Memory B cell (primary cell): ENCODE measurements at places on chromosomes 16 and 17.
A peak's percentile ranks its signal among the peaks of the same experiment; 100 is the strongest.

DNA sequence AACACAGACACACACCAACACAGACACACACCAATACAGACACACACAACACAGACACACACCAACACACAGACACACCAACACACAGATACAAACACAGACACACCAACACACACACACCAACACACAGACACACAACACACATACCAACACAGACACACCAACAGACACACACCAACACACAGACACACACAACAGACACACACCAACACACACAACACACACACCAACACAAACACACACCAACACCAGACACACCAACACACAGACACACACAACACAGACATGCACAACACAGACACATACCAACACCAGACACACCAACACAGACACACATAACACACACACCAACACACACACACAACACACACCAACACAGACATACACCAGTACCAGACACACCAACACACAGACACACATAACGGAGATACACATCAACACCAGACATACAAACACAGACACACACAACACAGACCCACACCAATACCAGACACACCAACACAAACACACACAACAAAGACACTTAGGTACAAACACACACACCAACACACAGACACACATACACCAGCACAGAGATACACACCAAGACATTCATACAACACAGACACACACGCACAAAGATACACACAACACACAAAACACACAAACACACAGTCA, 2.2 kb downstream of the CDRT4 start:
- DNase-seq: no peak

- peak; percentile 22 for DNase-seq
Measured at GRCh38 chr17:40479754-40480480, 21.5 kb downstream of the TNS4 start.

GRCh38 chr16:80580109-80580832, 39.5 kb downstream of the DYNLRB2 start:
- no peak for DNase-seq

DNA sequence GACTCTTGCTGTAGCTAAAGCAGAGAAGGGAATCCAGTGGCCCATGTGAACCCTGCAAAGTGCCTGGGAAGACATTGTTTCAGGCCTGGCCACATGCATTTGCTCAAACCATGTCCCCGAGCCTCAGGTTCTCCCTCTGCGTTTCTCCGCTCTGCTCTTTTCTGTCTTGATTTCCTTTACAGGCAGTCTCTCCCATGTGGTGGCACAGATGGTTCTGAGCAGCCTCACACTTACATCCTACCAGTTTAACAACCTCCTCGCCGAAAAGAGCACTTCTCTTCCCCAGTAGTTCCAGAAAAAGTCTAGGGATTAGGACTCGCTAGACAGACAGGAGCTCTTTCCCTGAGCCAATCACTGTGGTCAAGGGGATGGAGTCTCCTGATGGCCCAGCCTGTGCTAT, 28.3 kb upstream of the MYH10 start:
- DNase-seq: no peak

DNA sequence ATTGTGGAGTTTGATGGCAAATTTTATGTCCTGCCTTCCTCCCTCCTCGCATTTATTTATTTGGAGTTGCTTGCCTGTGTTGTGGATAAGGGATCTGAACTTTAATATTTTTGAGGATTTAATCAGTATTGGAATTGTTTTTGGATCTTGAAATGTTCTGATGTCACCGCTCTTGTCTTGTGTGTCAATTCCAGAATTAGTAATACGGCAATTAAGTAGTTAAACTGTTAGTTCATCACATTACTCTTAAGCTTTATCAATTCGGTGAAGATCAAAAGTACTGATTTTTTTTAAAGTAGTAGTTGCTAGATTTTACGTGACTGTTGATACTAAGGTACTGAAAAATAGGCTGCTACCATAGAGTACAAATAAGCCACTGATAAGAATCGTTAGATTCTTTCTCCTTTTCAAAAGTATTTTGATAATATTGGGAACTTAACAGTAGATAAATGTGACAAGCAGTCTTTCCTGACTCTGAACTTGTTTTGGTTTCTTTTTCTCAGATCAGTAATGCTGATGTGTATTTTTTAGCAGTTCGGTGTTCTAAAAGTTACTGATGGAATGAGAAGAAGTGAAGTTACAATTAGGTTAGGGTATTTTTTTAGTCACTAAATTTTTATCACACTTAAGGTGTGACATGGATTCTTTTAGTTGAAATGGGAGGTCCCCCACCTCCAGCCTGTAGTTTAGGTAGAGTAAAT, 2.0 kb downstream of the RBBP6 start:
- DNase-seq: no peak

- DNase-seq: no peak
Measured at GRCh38 chr16:86854058-86854621, 275.8 kb downstream of the FOXL1 start.

GRCh38 chr17:58105093-58105492, 21.9 kb downstream of the DYNLL2 start:
- no peak for DNase-seq

DNA sequence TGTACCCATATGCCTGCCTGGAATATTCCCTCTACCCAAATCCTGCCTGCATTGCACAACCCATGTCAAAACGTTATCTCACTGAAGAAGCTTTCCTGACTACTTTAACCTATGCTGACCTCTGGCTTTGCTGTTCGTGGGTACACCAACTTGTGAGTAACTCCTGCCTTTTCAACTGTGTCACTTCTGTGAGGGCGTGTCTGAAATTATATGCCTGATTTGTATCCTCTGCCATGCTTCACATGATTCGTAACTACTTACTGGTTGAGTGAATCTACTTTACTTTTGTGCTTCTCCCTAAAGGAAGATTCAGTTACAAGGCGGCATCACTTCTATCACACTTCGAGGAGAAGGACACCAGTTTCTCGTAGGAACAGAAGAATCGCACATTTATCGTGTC, 33.3 kb upstream of the USP43 start:
- no peak for DNase-seq

DNA sequence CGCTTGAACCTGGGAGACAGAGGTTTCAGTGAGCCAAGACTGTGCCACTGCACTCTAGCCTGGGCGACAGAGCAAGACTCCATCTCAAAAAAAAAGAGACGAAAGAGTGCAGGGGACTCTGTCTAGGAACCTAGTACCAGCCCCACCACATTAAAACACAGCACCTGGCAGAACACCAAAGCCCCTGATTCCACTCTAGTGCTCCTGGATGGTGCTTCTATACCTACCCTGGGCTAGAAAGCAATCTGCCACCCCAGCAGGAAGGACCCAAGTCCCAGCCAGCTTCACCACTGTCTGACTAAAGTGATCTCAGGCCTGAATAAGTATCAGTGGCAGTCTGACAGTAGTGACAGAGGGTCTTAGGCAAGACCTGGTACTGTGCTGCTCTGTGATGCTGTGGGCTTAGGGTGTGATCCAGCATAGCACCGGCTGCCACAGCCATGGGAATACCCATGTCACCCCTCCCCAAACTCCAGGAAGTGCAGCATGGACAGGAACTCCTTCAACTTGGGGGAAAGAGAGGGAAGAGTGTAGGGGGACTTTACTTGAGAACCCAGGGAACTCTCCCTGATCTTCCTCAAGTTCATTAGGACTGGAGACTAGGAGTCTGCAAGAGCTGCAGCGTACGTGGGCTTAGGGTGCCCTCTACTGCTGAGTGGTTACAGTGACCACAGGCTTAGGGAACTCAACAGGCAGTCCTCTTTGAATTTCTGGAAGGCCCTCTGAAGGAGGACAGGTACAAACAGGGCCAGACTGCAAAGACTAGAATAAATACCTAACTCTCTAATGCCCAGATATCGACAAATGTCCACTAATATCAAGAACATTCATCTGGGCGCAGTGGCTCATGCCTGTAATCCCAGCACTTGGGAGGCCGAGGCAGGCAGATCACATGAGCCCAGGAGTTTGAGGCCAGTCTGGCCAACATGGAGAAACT, 30.0 kb upstream of the RNF43 start:
- peak; percentile 55 for DNase-seq

- DNase-seq: no peak
Measured at GRCh38 chr17:8025176-8025911, 13.5 kb upstream of the ALOX15B start.

- no peak for DNase-seq
Measured at GRCh38 chr17:65954148-65954449, 237.8 kb downstream of the CEP112 start.

GRCh38 chr16:68406458-68407152, 41.7 kb downstream of the SMPD3 start:
- DNase-seq: no peak

DNA sequence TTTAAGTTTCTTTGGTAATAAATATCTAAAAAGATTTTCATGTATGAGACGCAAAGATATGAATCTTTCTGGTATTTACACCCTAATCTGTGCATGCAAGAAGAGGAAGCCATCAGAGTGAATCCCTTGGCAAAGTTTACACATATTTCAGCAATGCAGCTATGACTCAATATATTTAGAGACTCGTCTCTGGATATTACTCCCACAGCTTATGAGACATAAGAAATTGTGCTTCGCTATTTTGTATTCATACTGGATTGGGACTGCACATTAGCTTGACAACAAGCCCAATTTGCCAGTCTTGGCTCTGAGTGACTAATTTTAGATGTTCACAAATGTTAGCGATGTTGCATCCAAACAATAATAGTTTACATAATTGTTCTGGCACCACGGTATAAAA, 532.0 kb downstream of the CDH11 start:
- no peak for DNase-seq

DNA sequence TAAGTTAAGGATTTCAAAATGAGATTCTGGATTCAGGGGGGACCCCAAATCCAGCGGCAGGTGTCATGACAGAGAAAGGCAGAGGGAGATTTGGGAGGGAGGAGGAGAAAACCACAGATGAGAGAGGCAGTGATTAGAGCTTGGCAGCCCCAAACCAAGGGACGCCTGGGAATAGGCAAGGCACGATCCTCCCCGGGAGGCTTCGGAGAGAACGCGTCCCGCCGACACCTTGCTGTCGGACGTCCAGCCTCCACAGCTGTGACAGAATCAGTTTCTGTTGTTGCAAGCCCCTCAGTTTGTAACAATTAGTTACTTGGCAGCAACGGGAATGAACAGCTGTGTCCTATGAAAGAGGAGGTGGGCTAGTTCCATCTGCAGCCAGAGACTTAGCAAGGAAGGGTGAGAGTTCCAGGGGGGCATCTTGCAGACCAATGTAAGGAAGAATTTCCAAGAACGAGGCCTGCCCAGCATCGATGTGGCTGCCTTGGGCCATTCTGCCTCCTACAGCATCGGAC, 110.7 kb upstream of the SDK2 start:
- no peak for DNase-seq

- DNase-seq: peak; percentile 32
Measured at GRCh38 chr17:63476854-63477479, at the start of gene ACE. Gene ACE (plus strand): TSS chr17:63477061. CDS start chr17:63477095, 34 bp downstream.

GRCh38 chr17:77864234-77865111, 94.0 kb upstream of the TNRC6C start:
- DNase-seq: no peak

DNA sequence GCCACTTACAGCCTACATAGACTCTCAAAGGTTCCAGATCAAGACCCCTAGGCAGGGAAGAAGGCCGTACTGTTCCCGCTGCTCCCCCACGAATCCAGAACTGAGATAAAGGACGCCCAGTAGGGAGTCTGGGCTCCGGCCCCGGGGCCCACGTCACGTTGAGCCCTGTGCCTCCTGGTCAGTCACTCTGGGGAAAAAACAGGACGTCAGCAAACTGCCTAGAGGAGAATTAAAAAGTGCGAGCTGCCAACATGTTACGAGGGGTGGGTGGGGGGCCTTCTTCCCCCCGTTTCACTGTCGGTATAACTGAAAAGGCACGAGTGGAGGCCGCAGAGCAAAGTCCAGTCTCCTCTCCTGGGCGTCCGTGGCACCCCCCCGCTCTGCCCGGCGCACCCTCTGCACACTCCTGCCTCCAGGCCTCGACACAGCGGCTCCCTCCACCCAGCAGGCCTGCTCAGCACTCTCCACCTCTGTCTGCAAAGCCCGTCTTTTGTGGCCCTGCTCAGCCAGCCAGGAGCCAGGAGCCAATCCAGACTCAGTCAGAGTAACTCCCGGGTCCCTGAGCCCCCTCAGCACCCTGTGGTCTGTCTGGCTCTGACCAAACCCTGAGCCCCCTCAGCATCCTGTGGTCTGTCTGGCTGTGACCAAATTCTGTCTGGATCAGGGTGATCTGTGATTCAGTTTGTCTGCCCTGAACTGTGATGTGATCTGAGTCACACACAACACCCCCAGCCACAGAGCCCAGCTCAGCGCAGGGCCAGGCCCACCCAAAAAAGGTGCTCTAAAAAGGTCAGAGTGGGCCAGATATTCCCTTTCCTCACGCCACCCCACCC, 6.2 kb downstream of the ITGAE start:
- no peak for DNase-seq

- no peak for DNase-seq
Measured at GRCh38 chr16:11964761-11965551, at the start of gene TNFRSF17. Gene TNFRSF17 (plus strand): TSS chr16:11965210. CDS start chr16:11965325, 115 bp downstream.

DNA sequence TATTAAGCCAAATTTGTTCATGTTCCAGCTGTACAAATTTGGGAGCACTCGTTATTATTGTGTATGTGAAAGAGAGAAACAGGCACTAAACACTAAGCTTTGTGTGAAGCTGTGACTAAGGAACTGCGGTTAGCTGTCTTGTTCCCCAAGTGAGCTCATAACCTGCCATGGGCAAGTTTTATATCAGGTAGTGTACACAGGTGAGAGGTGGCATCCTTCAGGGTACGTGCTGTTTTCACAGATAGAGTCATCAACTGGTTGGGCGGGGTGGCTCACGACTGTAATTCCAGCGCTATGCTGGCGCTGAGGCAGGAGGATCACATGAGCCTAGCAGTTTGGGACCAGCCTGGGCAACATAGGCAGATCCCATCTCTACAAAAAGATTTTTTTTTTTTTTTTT, 2.8 kb downstream of the DNAJA3 start:
- no peak for DNase-seq

- peak; percentile 35 for DNase-seq
Measured at GRCh38 chr17:44830359-44831288, 537 bp upstream of the GJC1 start.

DNA sequence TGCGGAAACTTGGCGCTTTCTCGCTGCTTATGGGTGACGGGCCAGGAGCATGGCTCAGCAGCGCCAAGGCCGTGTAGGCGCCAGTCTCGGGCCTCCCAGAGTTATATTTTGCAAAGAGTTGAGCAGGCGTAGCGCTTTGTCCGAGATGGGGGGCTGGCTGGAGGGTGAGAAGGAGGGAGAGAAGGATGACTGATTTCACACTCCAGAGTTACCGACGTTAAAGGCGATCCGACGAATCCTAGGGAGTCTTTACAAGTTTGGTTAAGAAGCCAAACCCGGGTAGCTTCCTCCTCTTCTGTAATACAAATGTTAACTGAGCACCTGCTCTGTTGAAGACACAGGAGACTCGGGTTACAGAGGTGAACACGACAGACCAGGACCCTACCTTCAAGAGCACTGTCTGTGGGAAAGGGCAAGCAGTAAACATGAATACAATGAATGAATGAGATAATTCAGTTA, 782 bp downstream of the POLR2A start:
- no peak for DNase-seq

GRCh38 chr17:17379197-17379991, 76.2 kb downstream of the NT5M start:
- no peak for DNase-seq

- DNase-seq: no peak
Measured at GRCh38 chr16:62816971-62817519, 780.8 kb upstream of the CDH8 start.

GRCh38 chr17:64150237-64151015, 20.5 kb upstream of the ERN1 start:
- no peak for DNase-seq
